ENCODE measurements at places on chromosomes 12 and 14.

DNA sequence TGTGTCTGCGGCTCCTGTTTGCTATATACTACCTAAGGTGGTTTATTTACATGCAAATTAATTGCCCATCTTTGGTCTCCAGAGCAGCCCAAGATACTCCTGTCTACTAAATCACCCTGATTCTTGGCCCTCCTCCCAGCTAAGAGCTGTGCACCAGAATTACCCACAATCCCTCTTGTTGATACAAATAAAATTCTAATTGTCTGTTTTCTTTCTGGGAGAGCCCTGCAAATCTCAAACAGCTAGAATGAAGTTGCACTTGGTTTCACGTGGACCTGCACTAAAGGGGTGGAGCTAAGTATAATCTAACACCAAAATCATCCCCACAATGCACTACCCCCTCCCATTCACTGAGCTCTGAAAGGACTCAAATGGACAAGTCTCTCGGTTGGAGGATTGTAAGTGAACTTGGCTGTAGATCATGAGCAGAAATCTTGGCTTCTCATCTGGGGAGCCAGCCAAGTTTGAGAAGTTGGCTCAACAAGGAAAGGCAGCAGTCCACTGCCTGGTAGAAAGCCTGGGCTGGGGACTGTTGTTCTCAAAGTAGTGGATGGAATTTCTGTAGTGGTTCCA, 6.6 kb downstream of the MAX start:
- no peak for DNase-seq
- H3K4me1 ChIP-seq = peaks cover under 1% of the 10 kb centered on the region
- H3K27me3 ChIP-seq = no peaks in the 10 kb centered on the region

DNA sequence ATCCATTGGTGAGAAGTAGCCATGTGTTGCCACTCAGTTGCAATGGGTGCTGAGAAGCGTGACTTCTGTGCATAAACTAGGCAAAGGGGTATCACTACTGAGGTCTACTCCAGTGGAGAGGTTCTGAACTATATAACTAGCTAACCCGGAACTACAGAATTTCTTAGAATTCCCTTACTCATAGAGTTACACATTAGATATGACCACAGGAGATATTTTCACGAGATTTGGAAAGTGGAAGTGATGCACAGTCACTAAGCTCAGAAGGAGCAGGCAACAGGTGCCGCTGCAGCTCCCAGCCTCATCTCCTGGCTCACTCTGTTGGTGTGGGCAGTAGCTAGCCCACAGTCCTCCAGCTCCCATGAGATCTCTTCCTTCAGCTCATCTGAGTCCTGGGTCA, 136.6 kb downstream of the SSPN start:
- no peaks in the 10 kb centered on the region for H3K36me3 ChIP-seq
- H3K4me3 ChIP-seq = no peak overlapping the region
- no peaks in the 10 kb centered on the region for H3K4me1 ChIP-seq
- no peak overlapping the region for H3K27ac ChIP-seq
- DNase-seq = no peak

DNA sequence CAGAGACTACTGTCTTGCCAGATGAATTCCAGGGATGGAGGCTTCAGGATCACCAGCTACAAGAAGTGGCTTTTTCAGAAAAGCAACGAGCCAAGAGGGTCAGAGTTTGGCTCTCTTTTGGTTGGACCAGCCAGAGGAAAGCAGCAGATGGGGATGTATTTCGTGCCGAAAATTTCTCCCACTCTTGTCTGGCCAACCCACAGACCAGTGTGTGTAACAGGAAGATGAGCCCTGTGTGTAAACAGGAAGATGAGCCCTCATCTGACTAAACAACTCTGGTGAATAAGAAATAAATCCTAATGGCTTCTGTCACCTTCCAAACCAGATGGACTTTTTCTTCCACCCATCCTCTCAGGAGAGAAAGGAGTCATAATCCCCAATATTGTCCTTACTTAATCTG, 13.1 kb downstream of the GPR68 start:
- H3K27me3 ChIP-seq = no peaks in the 10 kb centered on the region
- DNase-seq = no peak
- no peak overlapping the region for H3K27ac ChIP-seq
- no peaks in the 10 kb centered on the region for H3K36me3 ChIP-seq
- H3K4me3 ChIP-seq = no peak overlapping the region

- no peaks in the 10 kb centered on the region for H3K36me3 ChIP-seq
- H3K4me1 ChIP-seq = no peaks in the 10 kb centered on the region
- no peak for DNase-seq
- H3K27ac ChIP-seq = no peak overlapping the region
- peaks cover 12% of the 10 kb centered on the region for H3K27me3 ChIP-seq
- H3K4me3 ChIP-seq = no peak overlapping the region
These were observed 3.9 kb upstream of the SYNE2 start for GRCh38 chr14:63848890-63849289.

DNA sequence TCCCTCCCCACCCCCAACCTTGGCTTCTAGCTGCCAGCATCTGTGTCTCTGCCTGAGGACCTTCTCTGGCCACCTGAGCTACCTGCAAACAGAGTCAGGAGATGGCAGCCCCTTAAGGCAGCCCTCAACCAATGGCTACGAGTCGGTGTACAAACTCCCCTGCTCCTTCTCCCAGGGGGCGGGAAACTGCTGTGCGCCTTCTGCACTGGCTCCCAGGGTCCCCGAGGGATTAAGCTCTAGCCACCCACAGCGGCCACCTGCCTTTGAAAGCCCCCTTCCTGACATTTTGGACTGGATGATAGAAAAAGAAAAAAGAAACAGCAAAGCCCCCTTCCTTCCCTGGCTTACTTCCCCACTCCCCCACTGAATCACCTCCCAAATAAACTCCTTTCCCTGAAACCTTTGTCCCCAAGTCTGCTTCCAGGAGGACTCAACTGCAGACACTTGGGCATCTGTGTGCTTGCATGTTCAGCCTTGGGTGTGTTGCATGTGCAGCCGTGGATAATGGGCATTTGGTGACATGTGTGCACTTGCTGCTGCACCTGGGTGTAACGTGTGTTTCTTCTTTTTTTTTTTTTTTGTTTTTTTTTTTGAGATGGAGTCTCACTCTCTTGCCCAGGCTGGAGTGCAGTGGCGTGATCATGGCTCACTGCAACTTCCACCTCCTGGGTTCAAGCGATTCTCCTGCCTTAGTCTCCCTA, 6.0 kb downstream of the SDS start:
- no peak overlapping the region for H3K27ac ChIP-seq
- DNase-seq = no peak
- no peaks in the 10 kb centered on the region for H3K27me3 ChIP-seq
- peaks cover 11% of the 10 kb centered on the region for H3K4me1 ChIP-seq

- H3K27ac ChIP-seq = no peak overlapping the region
- H3K4me3 ChIP-seq = no peak overlapping the region
- DNase-seq = no peak
- H3K27me3 ChIP-seq = no peaks in the 10 kb centered on the region
- H3K36me3 ChIP-seq = no peaks in the 10 kb centered on the region
These were observed 64.3 kb downstream of the FLRT2 start for GRCh38 chr14:85594217-85594616.

GRCh38 chr12:52248541-52249461, 15.8 kb downstream of the KRT7 start:
- DNase-seq = no peak
- peaks cover 46% of the 10 kb centered on the region for H3K27me3 ChIP-seq
- no peak overlapping the region for H3K27ac ChIP-seq
- peaks cover 6% of the 10 kb centered on the region for H3K4me1 ChIP-seq

Data from neural progenitor cell (in vitro differentiated cells).